NCI-H2029 treated with DMSO at 0.1 percent for 48 hours (cell line): ENCODE measurements at places on chromosomes 12 and 14.

- no peak for DNase-seq
These were observed 791.0 kb downstream of the TMTC2 start for GRCh38 chr12:83477696-83478095.

GRCh38 chr14:63287666-63288483 lies 30.9 kb downstream of the GPHB5 start:
- no peak for DNase-seq

DNA sequence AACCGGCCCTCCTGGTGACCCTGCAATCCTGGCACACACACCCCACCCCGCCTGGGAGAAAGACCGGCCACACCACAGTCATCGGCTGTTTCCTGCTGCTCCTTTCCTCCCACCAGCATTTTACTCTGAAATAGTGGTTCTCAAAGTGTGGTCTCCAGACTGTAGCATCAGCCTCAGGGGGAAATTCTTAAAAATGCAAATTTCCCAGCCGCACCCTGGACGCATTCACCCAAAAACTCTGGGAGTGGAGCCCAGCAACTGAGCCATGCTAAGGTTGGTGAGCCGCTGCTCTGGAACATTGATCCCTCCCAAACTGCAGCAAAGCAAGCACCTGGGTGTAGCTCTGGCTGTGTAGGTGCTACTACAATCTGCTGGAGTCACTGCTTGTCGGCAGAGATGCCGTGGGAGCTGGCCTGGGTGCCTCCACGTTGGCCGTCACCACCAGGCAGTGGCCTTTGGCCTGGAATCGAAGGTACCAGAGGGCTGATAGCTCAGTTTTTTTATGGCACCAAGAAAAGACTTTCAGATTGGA lies 38.4 kb upstream of the BCL2L14 start:
- no peak for DNase-seq

- DNase-seq = no peak
These were observed 227.4 kb downstream of the CCDC59 start for GRCh38 chr12:82130762-82131161.

- no peak for DNase-seq
These were observed 198.3 kb downstream of the TTC7B start for GRCh38 chr14:90617961-90618360.

- no peak for DNase-seq
These were observed 29.3 kb upstream of the EMP1 start for GRCh38 chr12:13167226-13167625.
